Thyroid gland (tissue), 4 donors: ENCODE measurements at places on chromosomes 6 and 20. TPM values are rescaled to one million over a fixed set of nuclear protein-coding genes. Genes with fewer than 3 reads are reported as not detected.
A peak's percentile ranks its signal among the peaks of the same experiment; 100 is the strongest.

The PNLDC1 gene
- 2.0 TPM for total RNA-seq

DNA sequence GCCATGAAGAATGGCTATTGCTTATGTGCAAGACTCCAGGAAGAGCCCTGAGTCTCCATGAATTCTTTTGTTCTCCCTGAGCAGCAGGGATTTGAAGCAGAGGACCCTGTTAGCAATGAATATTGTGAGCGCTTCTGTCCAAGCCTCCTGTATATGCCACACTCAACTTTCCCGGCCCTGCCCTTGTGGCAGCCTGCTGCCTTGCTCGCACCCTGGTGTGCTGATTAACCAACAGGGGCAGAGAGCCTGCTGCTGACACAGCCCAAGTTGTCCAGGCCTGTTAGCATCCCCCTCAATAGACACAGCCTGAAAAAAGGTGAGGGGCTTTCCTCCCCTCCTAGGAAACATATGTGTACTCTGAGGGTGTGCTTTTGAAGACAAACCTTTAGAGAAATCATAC lies 131.4 kb downstream of the BMP2 start:
- H3K4me3 ChIP-seq, result no peak overlapping the region
- H3K27ac ChIP-seq, result no peak overlapping the region
- H3K36me3 ChIP-seq, result no peaks in the 10 kb centered on the region
- H3K27me3 ChIP-seq, result no peaks in the 10 kb centered on the region

DNA sequence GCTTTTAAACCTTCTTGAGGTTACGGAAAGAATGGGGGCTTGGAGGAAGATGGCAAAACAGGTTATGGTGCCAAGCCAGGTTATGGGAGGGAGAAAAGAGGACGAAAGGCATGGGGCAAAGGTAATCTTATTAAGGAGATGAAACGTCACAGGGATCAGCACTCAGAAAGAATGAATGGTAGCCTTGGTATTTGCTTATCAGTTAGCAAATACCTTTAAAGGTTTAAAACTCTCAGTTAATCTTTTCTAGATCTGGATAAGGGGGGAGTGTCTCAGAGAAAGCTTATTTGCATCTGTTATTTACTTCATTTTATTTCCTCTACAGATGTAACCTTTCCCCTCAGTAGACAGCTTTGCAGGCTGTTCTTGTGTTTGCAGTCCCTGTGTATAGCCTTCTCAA lies 55.5 kb upstream of the EEF1E1 start:
- no peaks in the 10 kb centered on the region for H3K36me3 ChIP-seq
- no peaks in the 10 kb centered on the region for H3K27me3 ChIP-seq
- no peak for DNase-seq
- no peaks in the 10 kb centered on the region for H3K4me1 ChIP-seq
- H3K27ac ChIP-seq, result no peak overlapping the region

The SEL1L2 gene
- total RNA-seq, result not detected

DNA sequence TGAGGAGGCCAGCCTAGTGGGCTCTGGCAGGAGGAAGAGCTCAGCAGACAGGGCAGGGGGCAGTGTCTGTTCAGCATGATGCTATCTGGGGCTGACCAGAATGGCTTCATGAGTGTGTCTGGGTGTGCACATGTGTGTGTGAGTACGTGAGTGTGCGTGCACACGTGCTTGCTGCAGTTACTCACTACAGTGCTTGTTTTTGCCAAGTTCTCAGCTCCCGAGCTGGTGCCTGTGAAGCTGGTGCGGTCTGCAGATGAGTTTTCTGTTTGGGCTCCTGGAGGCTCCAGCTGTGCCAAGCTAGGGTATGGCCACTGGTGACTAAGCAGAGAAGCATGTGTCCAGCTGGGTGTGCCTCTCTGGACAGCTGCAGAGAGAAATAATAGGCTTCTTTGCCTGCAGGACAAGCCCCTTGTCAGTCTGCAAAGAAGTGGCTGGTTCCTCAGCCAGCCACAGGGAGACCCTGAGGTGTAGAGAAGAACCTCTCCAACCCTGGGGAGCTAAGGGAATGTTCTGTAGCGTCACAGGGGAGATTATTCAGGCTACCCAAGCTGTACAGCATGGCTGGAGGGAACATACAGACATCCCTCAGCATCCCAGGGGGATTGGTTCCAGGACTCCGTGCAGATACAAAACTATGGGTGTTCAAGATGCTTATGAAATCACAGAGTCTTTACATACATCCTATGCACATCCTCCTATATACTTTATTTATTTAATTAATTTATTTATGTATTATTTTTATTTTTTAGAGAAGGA lies 40.2 kb upstream of the FAM50B start:
- no peak overlapping the region for H3K4me3 ChIP-seq
- H3K36me3 ChIP-seq, result no peaks in the 10 kb centered on the region
- H3K27me3 ChIP-seq, result no peaks in the 10 kb centered on the region
- peak; percentile 39 for DNase-seq
- H3K4me1 ChIP-seq, result peaks cover 19% of the 10 kb centered on the region

GRCh38 chr20:9555781-9556180 lies 41.4 kb downstream of the LAMP5 start:
- no peak overlapping the region for H3K27ac ChIP-seq
- no peaks in the 10 kb centered on the region for H3K27me3 ChIP-seq
- H3K36me3 ChIP-seq, result no peaks in the 10 kb centered on the region
- no peak overlapping the region for H3K4me3 ChIP-seq

DNA sequence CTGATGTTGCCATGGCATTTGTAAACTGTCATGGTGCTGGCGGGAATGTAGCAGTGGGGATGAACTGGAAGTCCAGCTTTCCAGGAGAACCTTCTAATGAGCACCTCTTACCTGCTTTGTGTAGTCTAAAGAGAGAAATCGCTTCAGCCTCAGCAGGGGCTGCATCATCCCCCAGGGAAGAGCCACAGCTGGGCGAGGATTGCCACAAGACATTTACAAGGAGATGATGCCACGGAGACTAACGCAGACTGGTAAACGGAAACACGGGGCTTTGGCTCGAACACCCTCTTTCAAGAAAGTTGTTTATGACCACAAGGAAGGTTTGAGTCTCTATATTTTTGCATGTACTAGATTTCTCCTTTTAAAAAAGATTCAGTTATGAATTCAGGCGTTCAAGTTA lies 72.9 kb downstream of the CDH26 start:
- no peaks in the 10 kb centered on the region for H3K27me3 ChIP-seq
- no peaks in the 10 kb centered on the region for H3K4me1 ChIP-seq
- H3K36me3 ChIP-seq, result no peaks in the 10 kb centered on the region
- no peak overlapping the region for H3K4me3 ChIP-seq
- no peak overlapping the region for H3K27ac ChIP-seq
- DNase-seq, result no peak

DNA sequence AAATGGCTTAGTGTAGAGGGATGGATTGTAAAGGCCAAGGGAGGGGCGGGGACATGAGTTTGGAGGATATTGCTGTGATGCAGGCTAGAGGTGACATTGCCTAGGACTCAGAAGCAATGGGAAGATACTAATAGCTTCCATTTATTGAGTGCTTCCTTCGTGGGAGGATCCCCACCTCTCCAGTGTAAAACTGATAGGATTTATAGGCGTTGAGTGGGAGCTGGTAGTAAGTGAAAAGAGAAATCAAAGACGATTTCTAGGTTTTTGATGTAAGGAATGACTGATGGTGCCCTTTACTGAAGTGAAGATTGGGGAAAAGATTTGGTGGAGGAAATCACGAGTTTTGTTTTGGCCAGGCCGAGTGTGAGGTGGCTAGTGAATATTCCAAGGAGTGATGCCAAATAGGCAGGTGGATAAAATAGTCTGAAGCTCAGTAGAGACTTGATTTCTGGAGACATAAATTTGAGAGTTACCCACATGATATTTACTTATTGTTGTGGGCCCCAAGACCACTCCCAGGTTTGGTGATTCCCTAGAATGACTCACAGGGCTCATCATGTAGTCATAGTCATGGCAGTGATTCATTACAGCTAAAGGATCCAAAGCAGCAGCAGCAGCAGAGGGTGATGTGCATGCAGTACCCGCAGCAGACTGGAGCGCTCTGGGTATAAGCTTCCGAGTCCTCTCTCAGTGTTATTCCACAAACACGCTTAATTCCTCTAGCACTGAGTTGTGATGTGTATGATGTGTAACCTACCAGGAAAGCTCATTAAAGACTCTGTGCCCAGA lies 10.2 kb downstream of the RPRD1B start:
- H3K4me1 ChIP-seq, result no peaks in the 10 kb centered on the region
- H3K36me3 ChIP-seq, result peaks cover 17% of the 10 kb centered on the region
- no peaks in the 10 kb centered on the region for H3K27me3 ChIP-seq
- H3K4me3 ChIP-seq, result no peak overlapping the region
- DNase-seq, result no peak
